ENCODE measurements at places on chromosomes 6 and 20. TPM values are rescaled to one million over a fixed set of nuclear protein-coding genes. Genes with fewer than 3 reads are reported as not detected.

DNA sequence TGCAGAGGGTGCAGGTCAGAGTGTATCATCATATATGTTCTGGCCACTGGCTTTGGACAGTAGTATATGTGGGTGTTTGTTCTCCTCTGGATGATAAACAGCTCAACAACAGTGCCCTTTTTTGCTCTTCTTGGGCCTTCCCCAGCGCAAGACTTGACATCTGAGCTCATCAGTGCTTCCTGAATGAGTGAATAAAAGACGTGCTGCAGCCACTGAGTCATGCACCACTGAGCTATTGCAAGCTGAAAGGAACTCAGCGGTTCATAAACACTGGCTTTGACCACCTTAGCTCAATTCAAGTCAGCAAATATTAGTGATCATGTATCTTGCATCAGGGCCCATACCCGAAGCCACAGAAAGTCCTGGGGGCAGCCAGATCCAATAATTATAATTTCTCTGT is 105.3 kb upstream of the KCNG1 start:
- H3K27me3 ChIP-seq = peaks cover 27% of the 10 kb centered on the region
- no peaks in the 10 kb centered on the region for H3K36me3 ChIP-seq
- peak; percentile 64 for DNase-seq
- H3K4me3 ChIP-seq = no peak overlapping the region
- H3K27ac ChIP-seq = peak overlapping the region; percentile 30

DNA sequence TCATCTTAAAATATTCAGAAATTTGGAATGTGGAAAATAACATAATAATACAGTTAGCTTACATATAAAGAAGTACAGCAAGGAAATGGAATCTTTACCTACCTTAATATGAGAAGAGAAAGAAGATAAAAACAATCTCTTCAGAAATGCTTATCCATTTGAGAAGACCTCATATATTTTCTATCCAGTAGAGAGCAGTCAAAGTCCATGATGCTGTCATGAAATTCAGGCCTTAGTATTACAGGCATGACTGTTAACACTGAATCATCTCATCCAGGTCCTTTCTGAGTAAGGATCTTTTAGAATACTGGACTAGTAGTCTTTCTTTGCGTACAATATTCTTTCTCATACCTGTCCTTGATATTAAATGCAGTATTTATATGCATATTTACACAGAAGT is 713.4 kb downstream of the CD109 start:
- no peak for DNase-seq
- no peak overlapping the region for H3K4me3 ChIP-seq
- H3K4me1 ChIP-seq = no peaks in the 10 kb centered on the region
- H3K27ac ChIP-seq = no peak overlapping the region
- no peaks in the 10 kb centered on the region for H3K36me3 ChIP-seq

DNA sequence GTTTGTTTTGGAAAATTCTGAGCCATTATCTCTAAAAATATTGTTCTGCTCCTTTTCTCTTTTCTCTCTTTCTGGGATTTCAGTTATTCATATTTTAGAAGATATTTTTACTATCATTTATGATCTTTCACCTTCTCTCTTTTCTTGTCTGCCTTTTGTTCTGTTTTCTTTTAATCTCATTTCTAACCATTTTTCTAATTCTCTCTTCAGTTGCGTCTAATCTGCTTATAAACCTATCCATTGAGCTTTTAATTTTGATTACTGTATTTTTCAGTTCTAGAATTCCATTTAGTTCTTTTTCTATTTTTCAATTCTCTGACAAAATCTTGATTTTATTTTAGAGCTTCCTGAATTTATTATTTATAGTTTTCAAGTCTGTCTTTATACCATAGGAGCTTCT is 42.2 kb upstream of the COL10A1 start:
- no peak overlapping the region for H3K4me3 ChIP-seq
- no peaks in the 10 kb centered on the region for H3K27me3 ChIP-seq
- H3K4me1 ChIP-seq = no peaks in the 10 kb centered on the region
- peaks cover 20% of the 10 kb centered on the region for H3K36me3 ChIP-seq

DNA sequence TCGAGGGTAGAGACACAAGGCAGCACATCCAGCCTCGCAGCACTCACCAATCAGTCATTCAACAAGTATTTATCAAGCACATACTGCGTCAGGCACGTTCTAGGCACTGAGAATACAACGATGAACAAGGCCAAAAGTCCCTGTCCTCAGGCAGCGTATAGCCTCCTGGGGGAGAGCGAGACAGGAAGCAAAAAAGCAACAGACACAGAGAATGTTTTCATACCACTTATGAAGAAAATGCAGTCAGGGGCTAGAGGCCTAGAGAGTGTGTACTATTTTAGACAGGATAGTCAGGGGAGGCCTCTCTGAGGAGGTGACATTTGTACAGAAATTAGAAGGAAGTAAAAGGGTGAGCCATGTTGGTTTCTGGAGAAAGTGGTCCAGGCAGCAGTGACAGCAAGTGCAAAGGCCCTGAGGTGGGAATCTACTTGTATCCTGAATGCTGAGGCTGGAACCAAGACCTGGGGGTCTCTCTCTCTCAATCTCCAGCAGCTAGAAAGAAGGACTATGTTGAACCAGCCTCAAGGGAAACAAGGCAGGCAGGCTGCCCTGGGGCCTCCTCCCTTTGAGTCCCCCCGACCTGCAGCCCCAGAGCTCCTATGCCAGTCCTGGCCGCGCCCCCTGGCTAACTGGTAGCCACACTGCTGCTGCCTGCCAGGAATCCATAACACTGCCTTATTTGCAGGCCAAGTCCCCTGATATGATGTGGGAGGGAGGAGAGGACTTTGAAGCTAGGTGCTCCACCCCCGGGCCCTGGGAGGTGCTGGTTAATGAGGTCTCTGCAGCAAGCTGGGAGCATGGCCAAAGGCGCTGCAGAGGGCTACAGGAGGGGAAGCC is 151.2 kb downstream of the GRM4 start:
- no peak for DNase-seq
- H3K27me3 ChIP-seq = peaks cover 25% of the 10 kb centered on the region
- H3K27ac ChIP-seq = no peak overlapping the region
- no peaks in the 10 kb centered on the region for H3K36me3 ChIP-seq
- H3K4me3 ChIP-seq = no peak overlapping the region

- H3K4me3 ChIP-seq = no peak overlapping the region
- no peaks in the 10 kb centered on the region for H3K27me3 ChIP-seq
- no peak for DNase-seq
- H3K4me1 ChIP-seq = peaks cover under 1% of the 10 kb centered on the region
- H3K36me3 ChIP-seq = peaks cover 19% of the 10 kb centered on the region
Measured at GRCh38 chr6:7224731-7225130, 88.3 kb downstream of the SSR1 start.

NRN1 gene
- total RNA-seq = 0.26 TPM

PRR18 gene
- not detected for total RNA-seq

ACAT2 gene
- 95.4 TPM for total RNA-seq

C4A gene
- total RNA-seq = 3.4 TPM

FAM209A gene
- 1.7 TPM for total RNA-seq

Data from activated CD8-positive, alpha-beta memory T cell treated with anti-CD3 and anti-CD28 coated beads, Interleukin-2, amount 10 ng/mL, durations not matched to agents 7 days and 5 days (primary cell).